ENCODE measurements at places on chromosomes 13 and 19.

DNA sequence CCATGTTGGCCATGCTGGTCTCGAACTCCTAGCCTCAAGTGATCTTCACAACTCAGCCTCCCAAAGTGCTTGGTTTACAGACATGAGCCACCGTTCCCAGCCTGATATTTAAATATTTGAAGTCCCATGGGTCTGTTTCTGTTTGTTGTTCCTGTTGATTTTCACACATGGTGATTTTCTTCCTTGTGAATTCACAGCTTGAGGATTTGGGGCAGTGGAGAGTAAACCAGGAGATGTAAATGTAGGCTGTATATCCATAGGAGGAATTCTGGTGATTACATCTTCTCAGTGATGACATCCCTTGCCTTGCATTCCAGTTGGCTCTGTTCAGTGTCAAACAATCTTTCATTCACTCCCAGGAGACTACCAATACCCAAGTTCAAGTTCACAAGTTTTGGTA is 471.9 kb downstream of the KCTD12 start:
- no peak overlapping the region for H3K27ac ChIP-seq
- H3K4me3 ChIP-seq: no peak overlapping the region
- H3K36me3 ChIP-seq: no peaks in the 10 kb centered on the region
- DNase-seq: no peak
- H3K27me3 ChIP-seq: no peaks in the 10 kb centered on the region

DNA sequence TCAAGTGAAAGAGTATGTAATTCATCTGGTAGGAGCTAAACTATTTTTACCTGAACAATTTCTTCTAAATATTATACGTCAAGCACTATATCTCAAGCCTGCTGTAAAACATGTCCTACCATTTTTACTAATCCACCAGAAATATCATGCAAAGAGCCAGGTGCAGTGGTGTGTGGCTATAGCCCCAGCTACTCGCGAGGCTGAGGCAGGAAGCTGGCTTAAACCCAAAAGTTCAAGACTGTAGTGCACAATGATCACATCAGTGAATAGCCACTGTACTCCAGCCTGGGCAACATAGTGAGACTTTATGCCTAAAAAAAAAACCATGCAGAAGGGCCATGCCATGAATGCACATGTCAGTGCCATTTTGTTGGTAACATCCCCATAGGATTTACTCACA is 20.7 kb upstream of the CLN5 start:
- no peak for DNase-seq
- H3K4me3 ChIP-seq: no peak overlapping the region
- no peak overlapping the region for H3K27ac ChIP-seq

DNA sequence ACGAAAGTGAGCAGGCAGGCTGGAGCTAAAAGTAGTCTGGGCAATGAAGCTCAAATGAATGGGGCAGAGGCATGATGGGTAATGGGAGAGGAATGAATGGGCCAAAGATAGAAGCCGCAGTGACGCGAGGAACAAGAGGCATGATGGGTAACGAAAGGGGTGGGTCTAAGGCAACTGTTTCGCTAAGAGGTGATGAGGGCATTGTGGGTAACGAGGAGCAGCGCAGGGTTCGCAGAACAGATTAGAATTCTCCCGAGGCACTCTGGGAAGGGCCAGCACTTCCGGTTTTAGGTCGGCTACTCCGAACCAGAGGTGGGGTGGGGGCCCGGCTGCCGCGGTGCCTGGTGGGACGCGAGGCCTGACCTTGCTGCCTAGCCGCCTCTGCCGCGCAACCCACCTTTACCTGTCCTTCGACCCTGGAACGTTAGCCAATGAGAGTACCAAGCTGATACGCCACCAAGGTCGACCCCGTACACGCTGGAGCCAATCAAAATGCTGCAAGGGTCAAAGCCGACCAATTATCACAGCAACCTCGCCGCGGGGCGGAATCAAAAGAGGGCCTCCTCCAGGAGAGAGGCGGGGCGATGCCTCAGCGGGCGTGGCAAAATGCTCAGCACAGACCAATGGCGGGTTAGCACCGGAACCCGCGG is 563 bp upstream of the TOMM40 start:
- H3K36me3 ChIP-seq: peaks cover 33% of the 10 kb centered on the region
- peak overlapping the region; percentile 85 for H3K4me3 ChIP-seq
- H3K4me1 ChIP-seq: peaks cover 27% of the 10 kb centered on the region
- DNase-seq: peak; percentile 100

GRCh38 chr13:94050686-94051085 is 428.8 kb downstream of the DCT start:
- H3K4me1 ChIP-seq: no peaks in the 10 kb centered on the region
- H3K27me3 ChIP-seq: peaks cover 11% of the 10 kb centered on the region
- no peak overlapping the region for H3K4me3 ChIP-seq
- H3K27ac ChIP-seq: no peak overlapping the region

DNA sequence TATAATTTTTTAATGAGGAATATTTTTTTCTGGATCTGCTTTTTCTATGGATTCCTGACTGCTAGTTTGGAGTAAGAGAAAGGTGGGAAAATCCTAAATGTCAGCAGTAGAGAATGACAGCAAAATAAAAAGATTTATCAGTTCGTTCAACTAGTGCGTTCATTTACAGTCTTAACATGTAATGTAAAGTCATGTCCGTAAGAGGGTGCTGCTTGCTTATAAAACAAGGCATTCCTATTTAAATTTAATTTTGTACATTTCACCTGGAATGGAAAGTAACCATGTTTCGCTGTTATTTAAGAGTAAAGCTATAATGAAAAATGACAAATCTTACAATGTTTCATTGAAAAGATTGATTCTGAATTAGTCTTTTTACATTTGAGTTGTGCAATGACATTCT is 76.6 kb downstream of the ZMYM2 start:
- no peak overlapping the region for H3K27ac ChIP-seq
- DNase-seq: no peak
- no peak overlapping the region for H3K4me3 ChIP-seq
- peaks cover 12% of the 10 kb centered on the region for H3K4me1 ChIP-seq
- H3K27me3 ChIP-seq: no peaks in the 10 kb centered on the region
- peaks cover 66% of the 10 kb centered on the region for H3K36me3 ChIP-seq

- peaks cover 4% of the 10 kb centered on the region for H3K36me3 ChIP-seq
- no peaks in the 10 kb centered on the region for H3K27me3 ChIP-seq
- no peak overlapping the region for H3K4me3 ChIP-seq
- peaks cover 50% of the 10 kb centered on the region for H3K4me1 ChIP-seq
- no peak for DNase-seq
These were observed 24.9 kb downstream of the RCBTB2 start for GRCh38 chr13:48508011-48508410.

DNA sequence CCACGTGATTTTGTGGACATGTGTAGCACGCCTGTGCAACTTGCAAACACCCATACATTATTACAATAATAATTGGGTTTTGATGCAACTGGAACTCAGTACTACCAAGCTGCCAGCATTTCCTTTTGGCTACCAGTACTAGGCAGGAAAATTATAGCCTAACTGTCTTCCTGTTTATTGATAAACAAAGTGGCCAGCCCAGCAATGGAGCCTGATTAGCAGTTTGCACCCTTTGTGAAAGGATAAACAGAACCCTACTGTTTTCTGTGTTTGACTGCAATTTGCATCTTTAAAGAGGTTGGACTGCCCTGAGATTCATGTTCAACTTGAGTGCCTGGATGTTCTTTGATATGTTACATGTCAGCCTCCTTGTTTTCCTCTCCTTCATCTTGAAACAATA is 173.9 kb downstream of the ZIC5 start:
- no peaks in the 10 kb centered on the region for H3K4me1 ChIP-seq
- H3K27ac ChIP-seq: no peak overlapping the region
- no peaks in the 10 kb centered on the region for H3K27me3 ChIP-seq
- H3K36me3 ChIP-seq: no peaks in the 10 kb centered on the region
- no peak for DNase-seq
- no peak overlapping the region for H3K4me3 ChIP-seq

- H3K27me3 ChIP-seq: no peaks in the 10 kb centered on the region
- no peak overlapping the region for H3K27ac ChIP-seq
- DNase-seq: no peak
- H3K4me1 ChIP-seq: peaks cover 43% of the 10 kb centered on the region
- H3K36me3 ChIP-seq: no peaks in the 10 kb centered on the region
- no peak overlapping the region for H3K4me3 ChIP-seq
These were observed 41.5 kb downstream of the WDFY2 start for GRCh38 chr13:51625555-51626345.

DNA sequence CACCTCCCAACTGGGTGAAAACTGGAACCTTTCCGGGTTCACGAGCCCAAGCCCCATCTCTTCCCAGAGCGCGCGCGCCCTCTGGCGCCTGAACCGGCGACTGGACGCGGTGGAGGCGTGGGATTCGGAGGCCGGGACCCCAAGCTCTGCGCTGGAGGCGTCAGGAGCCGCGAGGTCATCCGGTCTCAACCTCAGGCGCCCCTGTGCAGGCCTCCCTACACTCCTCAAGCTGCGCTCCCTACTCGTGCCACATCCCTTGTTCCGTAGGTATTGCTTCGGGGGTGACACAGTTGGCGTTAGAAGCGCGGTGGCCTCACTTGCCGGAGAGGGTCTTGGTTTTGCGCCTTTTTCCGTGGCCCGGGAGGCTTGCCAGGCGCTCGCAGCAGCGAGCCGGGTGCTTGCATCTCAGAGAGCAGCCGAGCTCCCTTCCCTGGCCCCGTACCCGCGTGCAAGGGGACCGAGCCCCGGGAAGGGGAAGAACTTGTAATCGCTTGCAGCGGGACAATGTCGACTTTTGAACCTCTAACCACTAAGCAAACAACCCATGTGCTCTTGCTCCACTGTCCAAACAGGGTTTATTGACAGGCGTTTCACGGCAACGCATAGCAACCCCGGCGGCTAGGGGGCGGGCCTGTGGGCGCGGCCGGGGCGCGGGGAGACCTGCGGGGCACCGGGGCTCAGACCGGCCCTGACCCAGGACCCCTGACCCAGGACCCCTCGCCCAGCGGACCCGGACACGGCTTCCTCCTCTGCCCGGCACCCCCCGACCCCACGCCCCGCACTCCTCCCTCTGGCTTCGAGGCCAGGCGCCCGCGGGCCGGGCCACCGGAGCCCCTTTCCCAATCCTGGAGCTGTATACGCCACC is 8.5 kb downstream of the CDX2 start:
- peak; percentile 61 for DNase-seq
- peaks cover 11% of the 10 kb centered on the region for H3K4me1 ChIP-seq
- no peak overlapping the region for H3K27ac ChIP-seq
- H3K4me3 ChIP-seq: peak overlapping the region; percentile 8
- H3K36me3 ChIP-seq: no peaks in the 10 kb centered on the region

DNA sequence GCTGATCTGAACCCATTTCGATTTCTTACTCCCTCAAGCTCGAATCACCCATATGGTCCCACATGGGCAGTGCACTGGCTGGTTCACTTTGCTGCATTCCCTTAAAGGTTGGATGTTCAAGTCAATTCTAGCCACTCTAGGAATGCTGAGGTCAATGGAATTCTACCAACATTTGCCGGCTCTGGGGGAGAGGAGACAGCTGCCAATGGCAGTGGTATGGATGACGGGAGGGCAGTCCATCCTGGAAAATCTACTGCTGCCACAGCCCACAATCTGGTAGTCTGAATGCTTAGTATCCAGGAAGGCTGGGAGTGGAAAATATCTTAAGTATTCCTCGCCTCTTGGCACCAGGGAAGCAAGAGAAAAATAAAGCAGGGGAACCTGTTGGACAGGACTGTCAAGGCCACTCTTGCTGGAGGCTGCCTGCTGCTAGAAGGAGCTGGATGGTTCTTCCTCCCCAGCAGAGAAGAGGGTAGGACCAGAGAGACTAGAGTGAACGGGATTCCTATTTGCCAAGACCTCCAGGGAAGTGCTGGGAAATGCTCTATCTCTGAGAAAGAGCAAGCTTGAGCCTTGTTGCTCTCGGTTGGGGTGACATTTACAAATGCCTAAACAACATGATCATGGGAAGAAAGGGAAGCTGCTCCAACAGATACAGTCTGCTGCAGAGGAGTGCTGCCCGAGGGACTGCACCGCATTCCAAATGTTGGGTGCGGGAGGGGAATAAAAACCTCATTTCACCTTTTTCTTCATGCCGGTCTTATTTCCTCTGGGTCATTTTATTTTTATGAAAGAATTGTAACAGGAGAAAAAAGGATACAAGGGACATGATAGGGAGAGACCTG is 20.7 kb upstream of the HMGB1 start:
- no peaks in the 10 kb centered on the region for H3K36me3 ChIP-seq
- no peak overlapping the region for H3K27ac ChIP-seq
- no peaks in the 10 kb centered on the region for H3K27me3 ChIP-seq

- H3K36me3 ChIP-seq: no peaks in the 10 kb centered on the region
- no peaks in the 10 kb centered on the region for H3K4me1 ChIP-seq
- DNase-seq: no peak
- no peak overlapping the region for H3K4me3 ChIP-seq
- peaks cover 16% of the 10 kb centered on the region for H3K27me3 ChIP-seq
These were observed 6.6 kb upstream of the FLT3 start for GRCh38 chr13:28106976-28107375.

GRCh38 chr19:10836479-10837330 is 693 bp upstream of the TMED1 start:
- H3K4me1 ChIP-seq: peaks cover 15% of the 10 kb centered on the region
- H3K4me3 ChIP-seq: peak overlapping the region; percentile 94
- peak; percentile 91 for DNase-seq
- H3K36me3 ChIP-seq: peaks cover 9% of the 10 kb centered on the region
- H3K27me3 ChIP-seq: no peaks in the 10 kb centered on the region

DNA sequence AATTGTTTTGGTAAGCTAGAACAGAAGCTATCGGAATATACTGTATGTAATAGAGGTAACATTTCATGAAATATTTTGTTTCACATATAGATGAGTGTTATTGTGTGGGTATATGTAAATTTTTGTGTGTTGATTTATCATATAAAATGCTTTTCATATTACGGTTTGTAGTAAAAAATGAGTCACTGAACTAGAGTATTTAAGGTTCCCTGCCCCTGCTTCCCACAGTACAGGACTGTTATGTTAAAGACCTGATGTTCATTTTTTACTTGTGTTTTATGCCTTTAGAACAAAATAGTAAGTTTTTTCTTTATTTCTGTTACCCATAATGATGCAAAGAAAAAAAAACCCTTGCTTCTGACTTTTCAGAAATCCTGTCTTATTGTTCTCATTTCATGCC is 243.4 kb downstream of the ENOX1 start:
- H3K27ac ChIP-seq: no peak overlapping the region
- H3K36me3 ChIP-seq: no peaks in the 10 kb centered on the region
- no peaks in the 10 kb centered on the region for H3K27me3 ChIP-seq
- no peak for DNase-seq
- no peak overlapping the region for H3K4me3 ChIP-seq

Measured in activated CD4-positive, alpha-beta memory T cell treated with anti-CD3 and anti-CD28 coated beads for 36 hours (primary cell).